Body of pancreas (tissue), 4 donors: ENCODE measurements at places on chromosomes 2 and 18.
A peak's percentile ranks its signal among the peaks of the same experiment; 100 is the strongest.

GRCh38 chr2:46144133-46144800, 152.9 kb upstream of the EPAS1 start:
- no peak for DNase-seq

- DNase-seq = no peak
These were observed 32.1 kb downstream of the TNFRSF11A start for GRCh38 chr18:62357079-62357719.

- no peak for DNase-seq
These were observed 62.8 kb downstream of the SMIM21 start for GRCh38 chr18:75364512-75365253.

GRCh38 chr2:62641410-62641843, 64.1 kb upstream of the EHBP1 start:
- DNase-seq = no peak

- peak; percentile 74 for DNase-seq
These were observed 13.6 kb upstream of the ANKRD53 start for GRCh38 chr2:70964596-70965386.

DNA sequence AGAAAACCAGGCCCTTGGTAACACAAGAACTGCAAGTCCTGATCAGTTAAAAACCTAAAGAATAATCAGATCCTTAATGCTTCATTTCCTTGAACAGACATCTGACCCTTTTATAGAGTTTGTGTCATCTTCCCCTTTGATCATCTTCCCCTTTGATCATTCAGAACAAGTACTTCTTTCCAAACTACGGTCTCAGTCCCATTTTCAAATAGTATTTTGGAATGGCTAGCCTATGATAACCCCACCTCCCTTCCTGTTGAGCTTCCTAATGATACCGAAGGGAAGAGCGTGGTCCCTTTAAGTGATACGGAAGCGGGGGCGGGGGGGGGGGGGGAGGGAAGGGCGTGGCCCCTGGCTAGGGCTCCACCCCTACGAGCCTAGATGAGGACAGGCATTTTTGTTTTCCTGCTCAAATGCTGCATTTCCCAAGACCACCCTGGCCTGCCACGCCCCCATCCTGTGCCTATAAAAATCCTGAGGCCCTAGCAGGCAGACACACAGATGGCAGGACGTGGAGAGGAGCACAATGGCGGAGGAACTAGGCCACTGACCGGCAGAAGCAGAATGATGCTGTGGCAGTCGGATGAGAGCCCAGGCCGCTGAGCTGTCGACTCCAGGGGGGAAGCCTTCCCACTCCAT, 24.1 kb upstream of the CHRNA1 start:
- no peak for DNase-seq

- DNase-seq = no peak
These were observed 118.9 kb downstream of the RDH14 start for GRCh38 chr2:18441583-18441982.

DNA sequence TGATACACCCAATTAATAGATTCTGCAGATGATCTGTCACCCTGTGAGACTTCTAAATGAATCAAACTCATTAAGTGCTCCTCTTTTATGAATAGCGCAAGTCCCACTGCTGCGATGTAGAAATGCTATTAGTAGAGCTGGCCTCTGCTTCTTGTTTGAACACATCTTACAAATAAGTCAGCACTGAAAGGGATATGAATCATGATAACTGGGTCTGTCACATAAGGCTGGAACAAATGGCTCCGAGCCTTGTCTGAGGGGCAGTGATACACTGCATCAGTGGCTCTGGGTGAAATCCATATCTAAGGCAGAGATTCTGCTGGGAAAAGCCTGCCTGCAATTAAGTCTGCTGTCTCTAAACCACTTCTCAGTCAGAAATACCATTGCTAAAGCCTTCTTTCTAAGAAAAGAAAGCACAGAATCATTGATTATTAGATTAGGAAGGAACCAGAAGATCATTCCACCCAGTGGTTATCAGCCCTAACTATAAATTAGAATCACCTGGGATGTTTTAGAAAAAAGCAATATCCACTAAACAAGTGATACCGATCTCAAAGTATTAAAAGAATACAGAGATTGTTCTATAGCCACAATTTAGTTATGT, 75.2 kb downstream of the SLC5A7 start:
- no peak for DNase-seq

DNA sequence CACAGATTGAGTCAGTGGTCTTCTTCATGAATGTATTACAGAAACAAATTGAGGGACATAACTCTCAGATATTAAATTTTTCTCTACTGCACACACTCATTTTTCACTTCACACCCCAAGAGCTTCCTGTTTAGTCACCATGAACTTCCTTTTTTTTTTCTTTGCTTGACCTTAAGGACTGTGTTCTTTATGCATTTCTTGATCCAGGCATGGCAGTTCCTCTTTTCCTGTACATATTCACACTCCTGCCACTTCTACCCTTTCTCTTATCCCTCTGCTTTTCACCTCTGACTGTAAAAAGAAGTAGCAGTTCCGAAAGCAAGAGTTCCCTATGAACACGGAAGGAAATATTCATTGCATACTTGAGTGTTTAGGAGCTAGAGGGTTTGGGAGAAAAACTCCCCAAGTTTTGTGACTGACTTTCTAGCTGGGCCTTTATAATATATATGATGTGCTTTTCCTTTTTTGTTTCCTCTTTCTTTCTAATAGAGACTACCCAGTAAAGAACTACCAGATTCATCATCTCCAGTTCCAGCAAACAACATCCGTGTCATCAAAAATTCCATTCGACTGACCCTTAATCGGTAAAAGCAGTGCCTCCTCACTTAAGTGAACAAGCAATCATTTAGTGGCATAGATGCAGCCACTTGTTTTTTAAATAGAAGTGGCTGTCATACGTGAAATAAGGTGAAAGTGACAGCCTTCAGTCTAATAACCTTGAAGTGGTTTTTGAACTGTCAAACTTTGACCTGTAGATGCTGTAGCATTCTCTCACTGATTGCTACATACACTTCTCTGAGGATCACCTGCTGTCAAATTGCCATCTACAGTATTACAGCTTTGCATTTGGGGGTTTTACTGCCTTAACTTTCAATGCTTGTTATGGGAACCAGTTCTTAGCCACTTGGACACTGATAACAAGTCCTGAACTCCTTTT, 40.8 kb downstream of the PAPOLG start:
- no peak for DNase-seq

- no peak for DNase-seq
These were observed 836.3 kb upstream of the ACVR2A start for GRCh38 chr2:147008481-147008880.

- peak; percentile 49 for DNase-seq
These were observed 1.0 kb upstream of the STRN start for GRCh38 chr2:36967236-36967876.

GRCh38 chr2:624551-625347, 52.5 kb downstream of the TMEM18 start:
- no peak for DNase-seq

- no peak for DNase-seq
These were observed 24.6 kb downstream of the ALPK2 start for GRCh38 chr18:58604311-58604710.

DNA sequence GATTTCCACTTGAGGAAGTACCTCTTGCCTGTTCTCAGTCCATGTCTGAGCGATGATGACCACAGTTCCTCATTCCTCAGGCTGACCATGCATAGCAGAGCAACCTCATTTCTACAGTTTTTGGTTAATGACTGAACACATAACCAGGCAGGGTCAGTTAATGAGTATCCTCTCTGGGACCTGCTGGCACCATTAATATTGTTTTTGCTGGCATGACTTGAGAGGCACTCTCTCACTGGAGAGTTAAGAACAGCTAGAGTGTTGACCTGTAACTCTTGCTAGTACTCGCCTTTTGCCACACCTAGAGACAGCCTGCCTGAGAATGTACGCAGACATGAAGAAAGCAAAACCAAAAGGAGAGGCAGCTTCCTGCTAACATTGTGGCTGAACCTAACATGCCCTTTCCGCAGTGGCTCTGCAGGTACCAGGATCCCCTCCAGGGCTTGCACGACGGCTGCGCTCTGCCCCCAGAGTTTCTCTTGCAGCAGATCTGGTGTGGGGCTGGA, 23.9 kb downstream of the PECR start:
- peak; percentile 76 for DNase-seq

DNA sequence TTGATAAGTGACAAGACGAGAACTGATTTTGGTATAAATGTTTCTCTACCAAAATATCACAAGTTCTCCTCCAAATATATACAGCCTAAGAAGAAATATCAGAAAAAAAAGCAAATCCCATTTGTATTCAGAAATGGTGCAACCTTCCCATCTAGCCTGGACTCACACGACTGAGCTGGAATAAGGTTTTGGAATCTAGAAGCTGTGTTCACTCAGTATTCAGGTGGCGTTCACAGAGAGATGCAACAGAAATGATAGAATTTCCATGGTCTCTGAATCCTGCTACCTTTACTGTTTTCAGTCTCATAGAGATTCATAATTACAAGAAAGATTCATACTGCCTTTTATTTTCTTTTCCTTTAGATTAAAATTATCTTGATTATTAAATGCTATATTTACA, 347.2 kb upstream of the TRIB2 start:
- no peak for DNase-seq

GRCh38 chr2:237244976-237245646, 159.4 kb downstream of the COPS8 start:
- DNase-seq = no peak

GRCh38 chr2:63058144-63058920, 7.7 kb downstream of the OTX1 start:
- no peak for DNase-seq

GRCh38 chr2:221571025-221571550, 1.0 kb downstream of the EPHA4 start:
- DNase-seq = no peak

DNA sequence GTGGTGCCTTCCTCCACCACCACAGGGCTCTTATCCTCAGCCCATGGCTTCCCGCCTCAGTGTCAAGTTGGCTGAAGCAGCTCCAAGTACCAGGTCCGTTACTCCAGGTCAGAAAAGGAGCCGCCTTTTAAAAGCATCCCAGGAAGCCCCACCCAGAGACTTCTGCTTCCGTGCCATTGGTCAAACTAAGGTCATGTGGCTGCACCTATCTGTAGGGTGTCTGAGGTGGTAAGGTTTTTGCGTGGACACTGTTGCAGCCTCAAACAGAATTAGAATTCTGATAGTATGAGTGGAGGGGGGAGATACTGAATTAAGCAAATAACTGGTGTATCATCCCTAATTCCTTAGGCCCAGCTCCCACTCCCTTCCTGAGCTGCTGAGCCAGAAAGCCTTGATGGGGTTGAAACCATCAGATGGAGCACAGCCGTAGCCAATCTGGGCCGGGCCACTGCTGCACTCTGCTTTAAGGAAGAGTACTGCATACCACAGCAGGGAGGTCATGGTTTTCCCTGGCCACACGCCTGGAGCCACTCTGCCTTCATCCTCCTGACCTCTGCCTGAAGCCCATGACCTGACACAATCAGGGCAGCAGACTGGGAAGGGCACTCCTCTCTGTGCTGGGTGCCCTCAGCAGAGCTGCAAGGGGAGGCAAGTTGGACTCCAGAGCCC, 8.4 kb downstream of the TMEM247 start:
- DNase-seq = peak; percentile 39

- no peak for DNase-seq
These were observed 30.4 kb downstream of the RAMP1 start for GRCh38 chr2:237889811-237890210.

DNA sequence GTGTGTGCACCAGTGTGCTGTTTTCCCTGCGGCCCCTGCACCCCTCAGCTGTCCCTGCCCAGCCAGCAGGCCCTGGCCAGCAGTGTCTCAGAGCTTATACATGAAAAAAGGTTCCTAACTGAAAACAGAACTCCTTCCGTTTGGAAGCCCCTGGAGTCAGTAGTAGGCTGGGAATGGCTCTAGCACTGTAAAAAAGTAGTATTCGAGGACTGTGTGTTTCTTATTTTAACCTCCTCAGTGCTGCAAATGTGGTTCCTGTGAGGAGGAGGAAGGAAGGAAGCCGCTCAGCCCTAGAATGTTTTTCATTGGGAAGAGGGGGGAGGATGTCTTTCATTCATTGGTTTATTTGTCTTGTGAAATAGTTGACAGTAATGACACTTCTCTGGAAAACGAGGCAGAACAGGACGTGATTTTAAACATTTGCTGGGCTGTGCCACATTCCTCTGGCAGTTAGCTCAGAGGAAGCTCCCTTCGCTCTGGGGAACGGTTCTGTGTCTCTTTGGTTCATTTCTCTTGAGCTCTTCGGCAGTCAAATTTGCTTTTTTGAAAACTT, 103.5 kb downstream of the SPTBN1 start:
- peak; percentile 37 for DNase-seq

DNA sequence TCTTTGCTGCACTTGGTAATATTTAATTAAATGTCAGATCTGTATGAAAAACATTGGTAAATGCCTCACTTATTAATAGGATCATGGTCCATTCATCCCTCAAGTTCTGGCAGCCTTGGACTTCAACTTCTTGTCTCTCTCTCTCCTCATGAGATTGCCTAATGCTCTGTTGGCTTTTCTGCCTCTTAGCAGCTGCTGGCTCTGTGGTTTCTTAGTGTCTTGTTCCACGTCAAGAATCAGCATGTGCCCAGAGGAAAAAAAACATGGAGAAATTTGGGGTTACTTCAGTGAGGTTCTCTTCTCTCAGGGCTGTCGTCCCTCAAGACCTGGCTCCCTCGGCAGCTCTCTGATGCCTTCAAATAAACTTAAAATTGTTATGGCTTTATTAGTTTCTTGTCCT, 75.4 kb downstream of the TAF4B start:
- DNase-seq = no peak

- DNase-seq = no peak
These were observed 105.4 kb upstream of the RBBP8 start for GRCh38 chr18:22827741-22828140.

DNA sequence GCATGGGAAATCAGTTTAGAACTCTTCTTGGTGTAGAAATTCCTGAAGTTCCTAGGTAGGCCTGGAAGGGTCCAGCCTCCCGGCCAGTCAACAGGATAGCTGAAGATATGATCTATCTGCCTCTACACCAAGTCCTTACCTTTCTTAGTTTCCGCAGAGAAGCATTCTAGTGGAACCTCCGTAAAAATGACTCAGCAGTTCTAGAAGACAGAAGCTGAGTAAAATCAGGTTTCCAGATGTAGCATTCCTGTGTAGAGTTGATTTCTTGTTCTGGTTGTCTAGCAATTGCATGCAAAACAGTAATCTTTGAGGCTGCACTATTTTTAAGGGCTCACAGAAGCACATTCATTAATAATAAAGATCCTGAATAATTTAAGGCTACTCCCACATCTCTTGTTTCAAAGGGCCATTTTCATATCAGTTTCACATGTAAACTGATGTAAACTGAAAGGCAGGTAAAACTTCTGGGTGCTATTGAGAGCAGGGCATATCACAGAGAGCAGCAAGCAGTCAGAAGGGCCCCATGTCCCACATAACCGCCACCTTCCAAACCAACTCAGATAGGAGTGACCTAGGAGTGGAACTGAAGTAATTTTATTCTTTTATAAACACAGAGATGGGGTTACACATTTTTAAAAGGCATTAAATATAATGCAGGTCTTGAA, 3.2 kb upstream of the DYTN start:
- DNase-seq = no peak

DNA sequence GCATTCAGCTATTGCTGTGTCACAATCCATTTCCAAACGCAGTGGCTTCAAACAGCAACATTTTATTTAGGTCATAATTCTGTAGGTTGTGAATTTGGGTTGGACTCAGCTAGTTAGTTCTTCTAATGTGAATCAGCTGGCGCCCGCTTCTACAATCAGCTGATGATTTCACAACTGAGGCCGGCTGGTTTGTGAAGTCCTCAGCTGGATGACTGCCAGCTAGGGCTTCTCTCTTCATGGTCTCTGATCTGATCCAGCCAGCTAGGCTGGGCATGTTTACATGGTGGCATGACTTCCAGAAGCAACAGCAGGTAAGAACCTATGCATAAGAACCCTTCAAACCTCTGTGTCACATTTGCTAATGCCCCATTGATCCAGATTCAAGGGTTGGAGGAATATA, 172.0 kb downstream of the SLC4A10 start:
- peak; percentile 20 for DNase-seq

GRCh38 chr2:238910751-238911351, 63.0 kb downstream of the TWIST2 start:
- peak; percentile 50 for DNase-seq
